ENCODE measurements at places on chromosomes 12 and 14.

GRCh38 chr12:332581-333205 is 56.4 kb downstream of the KDM5A start:
- no peak for DNase-seq

GRCh38 chr14:105065280-105066228 is at the start of gene GPR132:
Gene GPR132, minus strand, starts transcription at chr14:105065430. Its CDS starts 10,010 bp downstream, at chr14:105055420.
- peak; percentile 86 for DNase-seq

- no peak for DNase-seq
These were observed 209.9 kb downstream of the PHETA1 start for GRCh38 chr12:111158992-111159391.

DNA sequence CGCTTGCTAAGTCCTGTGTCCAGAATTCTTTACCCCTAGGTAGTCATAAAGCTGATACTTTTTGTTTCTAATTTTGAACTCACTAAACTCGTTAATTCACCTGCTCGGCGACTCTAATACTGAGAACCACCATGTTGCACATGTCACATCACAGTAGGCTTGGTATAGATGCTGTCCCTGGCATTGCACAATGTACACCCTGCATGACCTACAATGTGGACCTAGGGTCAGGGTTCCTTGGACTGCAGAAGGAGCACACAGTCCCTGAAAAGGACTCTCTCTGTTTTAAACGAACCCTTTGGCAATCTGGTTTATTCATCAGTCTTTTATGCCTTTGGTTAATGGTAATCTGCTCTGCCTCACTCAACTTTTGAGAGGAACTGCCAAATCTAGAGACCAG is 272.4 kb downstream of the FOXN3 start:
- DNase-seq, result no peak

DNA sequence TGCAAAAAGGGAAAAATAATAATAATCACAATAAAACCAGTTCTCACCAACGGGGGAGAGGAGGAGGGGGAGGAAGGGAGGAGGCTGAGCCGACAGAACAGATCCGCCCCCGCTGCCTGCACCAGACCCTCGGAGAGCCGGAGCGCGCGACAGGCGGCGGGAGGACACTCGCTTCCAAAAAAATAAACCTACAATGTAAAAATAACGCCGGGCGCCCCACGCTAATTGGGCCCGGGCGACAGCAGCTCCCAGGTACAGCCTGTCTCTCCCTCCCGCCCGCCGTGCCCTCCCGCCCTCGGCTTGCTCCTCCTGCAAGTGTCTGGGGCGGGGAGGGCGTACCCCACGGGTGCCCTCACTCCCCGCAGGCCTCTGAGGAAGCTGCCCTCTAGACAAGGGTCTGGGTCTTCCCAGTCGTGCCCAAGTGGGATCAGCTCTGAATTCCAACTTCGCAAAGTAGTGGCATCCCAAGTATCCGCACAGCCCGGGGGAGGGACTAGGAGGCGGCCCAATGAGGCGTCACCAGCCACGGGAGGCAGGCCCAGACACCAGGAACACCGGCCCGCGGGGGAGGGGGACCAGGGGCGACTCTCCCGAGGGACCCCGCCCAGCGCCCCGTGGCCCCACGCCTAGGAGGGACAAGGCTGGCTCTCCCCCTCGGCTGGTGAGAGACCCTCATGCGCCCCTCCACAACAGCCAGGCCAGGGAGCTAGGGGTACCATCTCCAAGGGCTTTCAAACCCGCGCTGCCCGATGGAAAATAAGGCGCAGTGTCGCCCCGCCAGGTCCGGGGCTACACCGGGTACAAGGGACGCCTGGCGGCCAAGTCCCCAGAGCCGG is 1.0 kb downstream of the NCOR2 start:
- DNase-seq, result peak; percentile 82

- no peak for DNase-seq
These were observed 257.2 kb upstream of the DIO2 start for GRCh38 chr14:80468331-80469122.

GRCh38 chr12:102195826-102196225 is 1.8 kb downstream of the PMCH start:
- no peak for DNase-seq

DNA sequence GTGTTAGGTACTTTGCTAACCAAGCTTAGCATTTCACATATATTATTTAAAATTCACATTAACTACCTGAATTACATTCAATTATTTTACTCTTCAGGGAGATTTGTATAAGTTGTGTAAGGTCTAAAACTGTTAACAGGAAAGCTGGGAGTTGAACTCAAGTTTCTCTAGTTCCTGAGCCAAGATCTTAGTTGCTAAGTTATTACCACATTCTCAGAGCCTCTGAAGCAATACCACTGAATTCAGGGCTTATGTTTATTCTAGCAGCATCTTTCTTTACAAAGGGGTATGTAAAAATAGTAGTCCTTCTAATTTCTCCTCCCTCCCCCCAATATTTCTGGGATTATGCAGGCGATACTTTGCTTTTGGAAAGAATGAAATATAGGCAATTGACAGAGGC is 786.8 kb downstream of the DIO2 start:
- no peak for DNase-seq

DNA sequence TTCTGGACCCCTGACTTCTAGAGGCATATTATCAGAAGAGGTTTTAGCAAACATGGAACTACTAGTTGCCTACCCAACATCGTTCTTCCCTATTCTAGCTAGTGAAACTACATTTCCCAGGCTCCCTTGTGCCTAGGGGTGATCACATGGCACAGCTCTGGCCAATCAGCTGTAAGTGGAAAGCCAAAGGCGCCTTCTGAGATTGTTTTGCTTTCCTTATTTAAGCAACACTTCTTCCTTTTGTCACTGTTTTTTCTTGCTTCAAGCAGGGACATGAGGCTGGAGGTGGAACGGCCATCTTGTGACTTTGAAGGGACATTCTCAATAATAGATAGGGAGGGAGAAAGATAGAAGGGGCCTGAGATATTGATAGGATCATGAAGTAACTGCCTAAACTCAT is 136.7 kb downstream of the ZNF664 start:
- DNase-seq, result no peak

DNA sequence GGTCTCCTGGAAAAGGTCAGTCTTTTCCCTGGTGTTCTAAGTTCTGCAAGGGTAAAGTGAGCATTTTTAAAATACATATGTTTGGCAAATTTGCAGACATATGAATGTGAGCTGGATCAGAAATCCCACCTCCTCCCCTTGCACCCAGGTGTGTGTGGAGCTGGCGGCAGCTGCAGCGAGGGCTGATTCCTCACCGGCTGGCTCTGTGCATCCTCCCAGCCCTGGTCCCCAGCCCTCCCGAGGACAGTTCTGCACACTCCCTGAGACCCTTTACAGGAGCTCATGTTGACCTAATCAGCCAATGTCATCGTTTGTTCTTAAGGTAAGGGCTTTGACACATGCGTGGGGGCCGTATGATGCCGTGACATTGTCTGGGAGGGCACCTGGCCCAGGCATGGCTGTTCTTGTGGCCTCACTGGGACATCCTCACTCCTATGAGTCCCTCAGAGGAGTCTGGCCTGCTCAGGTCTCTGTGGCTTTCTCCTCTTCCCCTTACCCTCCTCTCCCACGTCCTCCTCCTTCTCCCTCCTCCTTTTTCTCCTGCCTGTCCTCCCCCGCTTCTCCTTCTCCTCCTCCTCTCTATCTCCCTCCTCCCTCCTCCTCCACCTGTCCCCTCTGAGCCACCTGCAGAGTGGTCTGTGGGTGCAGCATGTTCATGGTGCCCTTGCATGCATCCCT is 289.2 kb upstream of the SFSWAP start:
- DNase-seq, result no peak

DNA sequence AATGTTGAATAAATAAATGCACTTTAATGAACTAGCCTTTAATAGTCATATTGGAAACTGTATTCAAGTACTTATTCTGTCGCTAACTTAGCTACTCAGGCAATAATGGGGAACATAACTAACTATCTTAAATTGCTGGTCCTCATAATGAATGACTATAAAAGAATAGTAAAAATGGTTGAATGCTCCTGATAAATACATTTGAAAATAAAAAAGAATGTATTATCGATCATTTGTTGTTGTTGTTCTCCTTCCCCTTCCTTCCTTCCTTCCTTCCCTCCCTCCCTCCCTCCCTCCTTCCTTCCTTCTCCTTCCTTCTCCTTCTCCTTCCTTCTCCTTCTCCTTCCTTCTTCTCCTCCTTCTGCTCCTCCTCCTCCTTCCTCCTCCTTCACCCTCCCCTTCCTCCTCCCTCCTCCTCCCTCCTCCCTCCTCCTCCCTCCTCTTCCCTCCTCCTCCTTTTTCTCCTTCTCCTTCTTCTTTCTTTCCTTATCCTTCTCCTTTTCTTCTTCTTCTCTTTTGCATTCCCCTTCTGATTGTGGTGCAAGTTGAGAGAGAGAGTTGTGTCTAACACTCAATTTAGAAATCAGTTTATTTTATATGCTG is 133.0 kb downstream of the NAV3 start:
- no peak for DNase-seq

DNA sequence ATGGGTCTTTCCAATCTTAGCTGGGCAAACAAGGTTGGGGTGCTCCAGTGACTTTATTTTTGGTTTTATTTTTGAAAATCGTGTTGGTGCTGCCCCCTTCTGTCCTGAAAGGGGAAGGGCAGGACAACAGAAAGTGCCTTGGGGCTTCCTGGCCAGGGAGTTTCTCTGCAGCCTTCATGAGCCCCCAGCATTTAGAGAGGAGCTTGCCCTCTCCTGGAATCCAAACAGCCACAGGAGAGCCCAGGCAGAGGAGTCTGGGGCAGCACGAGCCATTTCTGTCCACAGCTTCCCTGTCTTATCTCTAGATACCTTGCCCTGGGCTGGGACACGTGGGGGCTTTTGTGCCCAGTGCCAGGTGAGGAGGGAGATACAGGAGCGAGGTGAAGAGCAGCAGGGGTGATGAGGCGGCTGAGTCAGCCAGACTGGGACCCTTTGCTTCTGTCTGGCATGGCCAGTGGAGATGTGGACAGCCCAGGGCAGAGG is 4.4 kb upstream of the C1RL start:
- DNase-seq, result peak; percentile 36

DNA sequence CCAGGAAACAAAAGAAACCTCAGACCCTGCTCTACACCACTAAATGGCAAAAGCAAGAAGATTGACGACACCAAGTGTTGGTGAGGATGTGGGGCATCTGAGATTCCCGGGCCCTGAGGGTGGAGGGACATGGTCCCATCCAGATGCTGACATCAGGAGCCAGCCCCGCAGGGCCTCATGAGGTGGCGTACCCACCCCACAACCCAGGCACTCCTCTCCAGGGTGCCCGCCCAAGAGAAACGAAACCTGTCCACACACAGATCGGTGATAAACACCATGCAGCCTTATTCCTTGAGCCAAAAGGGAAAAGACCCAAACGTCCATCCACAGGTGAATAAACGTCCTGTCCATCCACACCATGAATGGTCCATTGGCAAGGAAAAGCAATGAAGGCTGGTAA is 54.8 kb upstream of the C14orf180 start:
- no peak for DNase-seq

DNA sequence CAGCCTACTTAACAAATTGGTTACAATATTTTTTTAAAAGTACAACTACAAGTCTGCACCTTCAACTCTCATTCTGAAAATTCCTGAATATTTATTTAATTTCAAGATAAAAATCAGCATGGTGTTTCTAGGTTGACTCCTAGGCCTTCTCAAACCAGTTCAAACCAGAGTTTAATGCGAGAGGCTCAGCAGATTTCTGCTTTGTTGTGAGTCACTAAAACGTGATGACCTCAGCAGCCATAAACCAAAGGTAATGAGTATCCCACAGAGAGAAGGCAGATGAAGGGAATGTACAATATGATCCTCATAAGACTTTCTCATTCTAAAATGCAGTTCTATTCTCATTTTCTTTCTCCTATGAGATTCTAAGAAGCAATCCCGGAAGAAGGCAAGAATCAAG is 1.5 kb downstream of the PRDM4 start:
- peak; percentile 27 for DNase-seq

DNA sequence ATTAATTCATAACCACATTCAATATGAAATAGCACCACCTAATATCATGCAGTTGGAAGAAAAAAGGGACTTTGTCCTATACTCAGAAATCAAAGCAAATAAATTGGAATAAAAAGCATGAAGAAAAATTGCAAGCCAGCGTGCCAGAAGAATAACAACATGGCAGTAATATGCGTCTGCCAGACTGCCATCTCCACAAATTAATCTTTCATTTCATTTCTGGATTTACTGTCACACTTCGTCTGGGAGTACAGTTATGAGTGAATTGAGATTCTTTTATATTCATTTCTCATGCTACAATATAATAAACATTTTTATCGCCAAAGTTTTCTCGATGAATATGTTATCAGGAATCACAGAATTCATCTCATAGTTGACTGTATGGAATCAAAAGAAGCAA is 1327.7 kb upstream of the SEL1L start:
- DNase-seq, result no peak

DNA sequence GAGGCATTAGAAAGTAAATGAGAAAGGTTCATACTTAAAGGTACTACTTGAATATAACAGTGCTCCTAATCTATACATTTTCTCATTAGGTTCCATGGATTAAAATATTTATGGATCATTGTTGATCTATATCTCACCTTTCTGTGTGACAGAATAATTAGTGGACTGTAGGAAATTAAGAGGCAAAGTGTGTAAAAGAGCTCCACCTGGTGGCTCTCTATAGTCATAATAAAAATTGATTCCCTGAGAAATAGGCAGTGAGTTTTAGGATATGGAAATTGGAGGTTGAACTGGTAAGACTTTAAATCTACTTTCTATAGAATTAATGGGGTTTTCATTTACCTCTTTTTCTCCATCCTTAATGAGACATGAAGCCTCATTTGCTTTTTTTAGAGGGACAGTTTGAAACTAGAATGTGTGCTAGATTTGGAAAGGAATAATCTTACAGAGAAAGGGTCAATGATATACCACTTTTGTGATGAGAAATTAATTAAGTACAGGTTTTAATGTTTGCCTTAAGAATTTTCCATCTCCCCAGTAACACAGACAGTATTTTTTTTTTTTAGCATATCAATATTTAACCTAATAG is 11.8 kb upstream of the DERA start:
- no peak for DNase-seq

DNA sequence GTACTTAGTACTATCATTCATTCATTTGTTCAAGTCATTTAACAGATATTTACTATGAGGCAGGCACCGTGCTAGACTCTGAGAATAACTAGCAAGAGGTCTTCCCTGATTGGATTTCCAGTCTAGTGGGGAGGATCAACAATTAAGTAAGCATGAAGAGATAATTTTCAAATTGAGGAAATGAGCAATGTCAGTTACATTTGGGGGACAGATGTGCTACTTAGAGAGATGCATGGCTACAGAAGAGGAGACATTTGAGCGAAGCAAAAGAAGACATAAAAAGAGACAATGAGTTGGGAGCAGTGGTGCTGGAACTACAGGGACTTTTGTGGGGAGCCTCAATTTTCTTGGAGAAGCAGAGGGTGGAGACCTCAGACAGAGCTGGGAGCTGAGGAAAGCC is 7.7 kb downstream of the KCNA5 start:
- DNase-seq, result no peak
